HFF-Myc (cell line): ENCODE measurements at places on chromosomes 6 and 20.

DNA sequence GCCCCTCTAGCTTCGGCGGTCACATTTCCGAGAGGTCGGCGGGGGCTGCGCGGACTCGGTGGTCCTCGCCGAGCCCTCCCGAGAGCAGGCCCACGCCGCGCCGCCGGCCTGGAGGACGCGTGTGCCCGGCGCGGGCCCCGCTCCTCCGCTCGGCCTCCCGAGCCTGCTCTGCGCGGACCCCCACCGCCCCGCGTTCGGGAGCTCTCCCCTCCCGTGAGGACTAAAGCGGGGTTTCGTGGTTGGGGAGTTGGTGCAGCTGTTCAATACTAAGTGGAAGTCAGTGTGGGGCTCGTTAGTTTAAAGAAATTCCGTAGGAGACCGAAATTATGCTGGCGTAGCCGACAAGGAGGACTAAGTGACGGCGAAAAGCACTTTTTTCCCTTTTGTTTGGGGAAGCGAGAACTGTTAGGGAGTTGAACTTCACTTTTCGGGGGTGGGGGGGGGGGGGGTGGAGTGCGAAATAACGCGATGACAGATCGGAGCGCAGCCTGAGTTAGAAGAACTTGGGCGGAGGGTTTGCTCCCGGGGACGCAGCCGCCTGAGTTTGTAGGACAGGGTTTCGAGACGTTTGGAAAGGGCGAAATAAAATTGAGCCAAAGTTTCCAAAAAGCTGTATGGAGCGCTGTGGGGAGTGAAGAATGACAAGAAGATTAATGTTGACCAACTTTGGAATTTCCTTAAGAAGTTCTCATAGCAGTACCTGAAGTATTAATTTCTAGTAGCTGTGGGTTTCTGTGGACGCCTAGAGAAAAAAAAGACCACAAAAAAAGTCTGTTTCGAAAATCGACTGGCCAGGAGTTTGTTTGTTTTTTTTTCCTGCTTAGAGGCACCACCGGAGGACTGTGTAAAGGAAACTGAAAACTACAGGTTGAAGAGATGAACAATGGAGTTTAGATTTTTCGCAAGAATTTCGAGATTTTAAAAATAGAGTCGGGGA, 1.4 kb downstream of the QKI start:
- DNase-seq, result no peak

GRCh38 chr20:10577648-10578047, 96.2 kb downstream of the JAG1 start:
- no peak for DNase-seq

DNA sequence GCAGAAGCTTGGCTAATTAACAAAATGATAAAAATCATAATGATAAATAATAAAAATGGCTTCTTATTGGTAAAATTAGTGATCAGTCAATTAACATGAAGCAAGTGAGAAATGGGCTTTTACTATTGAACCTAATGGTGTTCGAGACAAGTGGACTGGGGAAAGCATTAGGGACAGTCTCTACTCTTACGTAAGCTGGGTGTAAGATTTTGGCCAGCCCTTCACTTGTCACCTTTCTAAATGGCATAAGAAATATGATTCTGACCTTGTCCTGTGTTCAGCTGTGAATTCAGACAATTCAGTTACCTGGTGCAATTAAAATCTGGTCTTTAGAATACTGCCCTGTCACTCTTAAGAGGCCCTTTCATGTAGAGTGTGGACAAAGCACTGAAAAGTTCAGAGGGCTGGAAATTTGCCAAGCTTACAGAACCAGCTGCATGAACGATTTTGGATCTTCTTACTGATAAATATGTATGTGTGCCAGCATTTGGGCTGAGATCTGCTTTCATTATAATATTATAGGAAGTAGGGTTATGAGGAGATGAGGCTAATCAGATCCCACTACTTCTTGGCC, 115.9 kb downstream of the QRSL1 start:
- DNase-seq, result no peak

DNA sequence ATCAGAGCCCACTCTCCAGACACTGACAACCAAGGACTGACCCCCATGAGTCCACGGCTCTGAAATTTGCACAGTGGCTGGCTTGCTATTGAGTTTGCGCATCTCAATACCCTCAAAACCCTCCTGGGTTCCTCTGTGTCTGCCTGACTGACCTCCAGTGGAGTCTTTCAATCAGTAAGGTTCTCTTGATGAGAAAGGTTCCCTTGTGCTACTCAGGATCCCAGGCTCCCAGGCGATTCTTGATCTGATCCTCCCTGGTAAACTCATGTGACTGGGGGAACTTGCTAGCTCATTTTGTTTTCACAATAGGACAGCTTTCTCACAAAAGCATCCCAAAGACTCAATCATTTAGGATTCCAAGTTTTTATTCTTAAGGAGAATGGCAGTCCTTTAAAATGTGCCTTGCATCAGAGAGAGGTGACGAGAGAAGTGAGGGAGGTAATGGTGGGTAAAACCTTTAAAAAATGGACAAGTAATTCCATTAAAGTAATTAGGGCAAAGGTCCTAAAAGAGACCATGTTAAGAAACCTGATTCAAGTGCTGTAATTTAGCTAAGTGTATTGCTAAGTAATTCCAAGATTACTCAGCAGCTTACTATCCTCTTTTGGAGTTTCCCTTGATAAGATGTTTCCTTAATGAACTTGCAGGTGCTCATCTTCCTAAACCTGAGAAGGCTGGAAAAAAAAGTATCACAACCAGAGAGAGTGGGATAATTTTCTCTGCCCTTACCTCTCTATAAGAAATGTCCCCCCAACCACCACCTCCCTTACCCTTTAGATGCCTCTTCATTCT, 304.7 kb upstream of the SGK1 start:
- DNase-seq, result no peak

- peak; percentile 32 for DNase-seq
Observed at GRCh38 chr6:106608080-106608668, 21.1 kb downstream of the RTN4IP1 start.

- no peak for DNase-seq
Observed at GRCh38 chr20:47361057-47361915, 4.8 kb upstream of the ZMYND8 start.

GRCh38 chr6:126429866-126430265, 90.0 kb downstream of the CENPW start:
- no peak for DNase-seq

DNA sequence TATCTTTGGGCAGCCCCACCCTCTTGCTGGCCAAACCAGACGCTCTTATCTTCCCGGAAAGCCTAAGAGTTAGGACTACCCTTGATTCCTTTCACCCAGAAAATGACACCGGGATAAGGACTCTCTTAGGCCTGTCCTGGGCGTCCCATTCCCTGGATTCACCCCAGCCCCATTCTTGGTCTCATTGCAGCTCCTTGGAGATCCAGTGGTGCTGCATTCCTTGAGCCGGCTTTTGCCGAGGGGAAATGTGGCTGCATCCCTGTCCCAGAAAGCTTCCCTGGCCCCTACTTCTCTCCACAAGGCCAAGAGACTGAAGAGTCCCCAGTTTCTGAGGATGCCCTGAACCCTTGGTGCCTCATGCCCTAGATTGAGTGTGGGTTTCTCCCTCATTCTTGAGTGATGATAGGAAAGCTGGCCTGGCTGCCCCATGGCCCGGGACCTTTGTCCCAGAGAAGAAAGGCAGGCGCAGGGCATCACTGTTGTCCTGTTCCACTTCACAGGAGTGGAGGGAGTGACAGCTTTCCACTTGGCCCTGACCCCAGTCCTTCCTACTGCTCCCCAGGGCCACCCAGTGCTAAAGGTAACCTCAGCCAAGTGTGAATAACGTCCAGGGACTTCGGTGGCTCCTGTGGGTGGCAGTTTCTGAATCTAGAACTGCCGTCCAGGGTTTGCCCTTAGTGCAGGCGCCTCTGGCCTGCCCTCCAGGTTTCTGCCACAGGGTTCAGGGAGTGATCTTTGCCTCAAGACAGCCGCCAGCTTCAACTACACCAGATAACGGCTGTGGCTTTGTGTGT, 42.7 kb upstream of the MYL9 start:
- no peak for DNase-seq

DNA sequence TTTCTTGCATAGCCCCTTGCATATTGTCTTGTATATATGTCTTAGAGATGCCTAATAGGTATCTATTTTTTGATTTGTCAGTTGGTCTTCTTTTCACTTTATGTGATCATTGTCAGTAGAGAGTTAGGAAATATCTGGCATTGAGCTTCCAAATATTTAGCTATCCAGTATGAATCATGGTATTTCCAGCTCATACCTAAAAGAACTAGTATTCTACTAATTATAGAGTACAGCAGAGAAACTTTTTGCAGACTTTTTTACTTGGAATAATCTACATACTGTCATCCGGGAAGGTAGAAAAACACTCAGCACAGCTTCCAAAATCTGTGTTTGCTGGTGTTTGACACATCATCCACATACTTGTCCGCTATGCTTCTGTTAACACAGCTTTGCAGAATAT, 156.4 kb upstream of the HTR1E start:
- no peak for DNase-seq
